ENCODE measurements at places on chromosomes 11 and 22. TPM values are rescaled to one million over a fixed set of nuclear protein-coding genes. Genes with fewer than 3 reads are reported as not detected.

- H3K27me3 ChIP-seq, result no peaks in the 10 kb centered on the region
- H3K36me3 ChIP-seq, result no peaks in the 10 kb centered on the region
- no peaks in the 10 kb centered on the region for H3K4me1 ChIP-seq
- H3K27ac ChIP-seq, result no peak overlapping the region
Measured at GRCh38 chr11:2157294-2158040, 3.5 kb downstream of the INS start.

DNA sequence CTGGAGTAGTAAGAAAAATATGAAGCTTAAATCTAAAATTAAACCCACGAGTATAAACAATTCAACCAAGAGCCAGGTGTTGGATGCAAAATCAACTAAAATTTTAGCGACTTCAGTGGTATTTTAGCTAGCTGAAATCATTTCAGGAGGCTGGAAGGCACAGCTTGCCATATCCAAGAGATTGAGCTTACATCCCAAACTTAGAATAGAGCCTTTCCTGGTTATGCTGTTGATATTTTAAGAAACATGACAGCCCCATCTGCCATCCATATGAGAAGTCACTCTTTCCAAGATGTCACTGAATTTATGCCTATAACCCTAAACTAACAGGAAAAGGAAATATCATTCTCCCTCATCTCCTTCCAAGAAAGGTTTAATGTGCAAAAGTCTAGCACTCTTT lies 334.0 kb downstream of the KCNA4 start:
- H3K36me3 ChIP-seq, result no peaks in the 10 kb centered on the region
- H3K4me1 ChIP-seq, result no peaks in the 10 kb centered on the region
- DNase-seq, result no peak
- H3K4me3 ChIP-seq, result no peak overlapping the region
- no peak overlapping the region for H3K27ac ChIP-seq

DNA sequence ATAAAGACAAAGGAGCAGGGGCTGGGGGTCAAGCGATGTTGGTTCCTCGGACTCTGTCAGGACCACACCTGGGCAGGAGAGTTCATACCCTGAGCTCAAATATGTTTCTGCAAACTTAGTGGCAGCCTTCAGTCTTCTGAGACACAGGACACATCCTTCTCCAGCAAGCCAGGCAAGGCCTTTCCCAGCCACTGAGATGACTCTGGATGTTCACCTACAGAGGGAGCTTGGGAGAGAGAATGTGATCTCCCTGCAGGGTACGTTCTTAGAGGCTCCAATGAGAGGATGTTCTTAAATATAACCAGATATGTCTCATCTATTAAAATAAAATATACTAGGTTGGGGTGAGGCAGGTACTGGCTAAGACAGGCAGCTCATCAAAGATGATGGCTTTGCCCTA lies 461.5 kb downstream of the OPCML start:
- H3K4me1 ChIP-seq, result no peaks in the 10 kb centered on the region
- DNase-seq, result no peak
- no peaks in the 10 kb centered on the region for H3K27me3 ChIP-seq
- no peak overlapping the region for H3K27ac ChIP-seq

GRCh38 chr11:134181707-134182106 lies 42.1 kb downstream of the NCAPD3 start:
- no peak for DNase-seq
- no peak overlapping the region for H3K4me3 ChIP-seq
- no peaks in the 10 kb centered on the region for H3K27me3 ChIP-seq
- H3K4me1 ChIP-seq, result no peaks in the 10 kb centered on the region
- no peak overlapping the region for H3K27ac ChIP-seq

GRCh38 chr11:81394311-81394710 lies 1339.4 kb downstream of the FAM181B start:
- H3K4me1 ChIP-seq, result no peaks in the 10 kb centered on the region
- H3K27ac ChIP-seq, result no peak overlapping the region
- no peak overlapping the region for H3K4me3 ChIP-seq
- H3K27me3 ChIP-seq, result no peaks in the 10 kb centered on the region
- no peaks in the 10 kb centered on the region for H3K36me3 ChIP-seq
- no peak for DNase-seq

- no peaks in the 10 kb centered on the region for H3K36me3 ChIP-seq
- no peaks in the 10 kb centered on the region for H3K4me1 ChIP-seq
- DNase-seq, result no peak
- no peak overlapping the region for H3K27ac ChIP-seq
- no peaks in the 10 kb centered on the region for H3K27me3 ChIP-seq
- no peak overlapping the region for H3K4me3 ChIP-seq
Measured at GRCh38 chr11:47051217-47051616, 114.7 kb downstream of the CSTPP1 start.

The YIF1A gene
- 57.7 TPM for total RNA-seq

The METTL15 gene
- 16.4 TPM for total RNA-seq

The TPBGL gene
- 0.33 TPM for total RNA-seq

DNA sequence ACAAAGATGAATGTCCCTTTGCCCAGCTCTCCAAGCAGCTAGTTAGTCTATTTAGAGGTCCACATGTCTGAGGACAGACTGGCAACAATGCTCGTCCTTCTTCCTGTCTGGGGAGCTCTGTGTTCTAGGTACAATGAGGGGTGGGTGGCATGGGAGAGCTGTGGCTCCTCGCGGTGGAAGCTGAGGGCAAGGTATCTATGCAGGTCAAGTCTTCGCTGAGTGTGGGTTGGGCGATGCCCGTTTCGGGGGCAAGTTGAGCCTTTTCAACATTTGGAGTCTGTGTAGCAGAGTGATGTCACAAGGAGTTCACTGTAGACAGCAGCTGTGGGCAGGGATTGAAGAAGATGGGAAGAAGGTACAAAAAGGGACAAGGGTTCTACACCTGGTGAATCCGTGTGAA lies 163.2 kb downstream of the FEZ1 start:
- H3K4me3 ChIP-seq, result no peak overlapping the region
- no peaks in the 10 kb centered on the region for H3K4me1 ChIP-seq
- H3K36me3 ChIP-seq, result no peaks in the 10 kb centered on the region
- no peak overlapping the region for H3K27ac ChIP-seq

DNA sequence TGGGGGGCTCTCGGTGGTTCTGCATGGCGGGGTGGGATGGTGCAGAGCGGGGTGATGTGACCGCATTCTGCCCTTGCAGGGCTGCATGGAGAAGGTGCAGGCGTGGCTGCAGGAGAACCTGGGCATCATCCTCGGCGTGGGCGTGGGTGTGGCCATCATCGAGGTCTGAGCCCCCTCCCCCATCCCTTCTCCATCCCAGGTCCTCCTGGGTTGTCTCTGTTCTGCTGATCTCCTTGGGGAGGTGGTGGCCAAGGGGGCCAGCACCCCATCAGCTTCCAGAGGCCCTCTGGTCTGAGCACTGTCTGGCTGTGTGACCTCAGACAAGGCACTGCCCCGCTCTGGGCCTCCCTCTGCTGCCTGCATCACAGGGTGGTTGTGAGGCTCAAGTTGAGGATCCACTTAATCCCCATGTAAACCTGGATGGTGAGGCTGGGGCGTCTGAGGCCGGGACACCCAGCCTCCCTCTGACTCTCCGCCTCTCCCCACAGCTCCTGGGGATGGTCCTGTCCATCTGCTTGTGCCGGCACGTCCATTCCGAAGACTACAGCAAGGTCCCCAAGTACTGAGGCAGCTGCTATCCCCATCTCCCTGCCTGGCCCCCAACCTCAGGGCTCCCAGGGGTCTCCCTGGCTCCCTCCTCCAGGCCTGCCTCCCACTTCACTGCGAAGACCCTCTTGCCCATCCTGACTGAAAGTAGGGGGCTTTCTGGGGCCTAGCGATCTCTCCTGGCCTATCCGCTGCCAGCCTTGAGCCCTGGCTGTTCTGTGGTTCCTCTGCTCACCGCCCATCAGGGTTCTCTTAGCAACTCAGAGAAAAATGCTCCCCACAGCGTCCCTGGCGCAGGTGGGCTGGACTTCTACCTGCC lies 53.3 kb downstream of the CD82 start:
- H3K4me1 ChIP-seq, result no peaks in the 10 kb centered on the region
- DNase-seq, result peak; percentile 25
- no peak overlapping the region for H3K27ac ChIP-seq
- H3K36me3 ChIP-seq, result peaks cover 5% of the 10 kb centered on the region
- no peaks in the 10 kb centered on the region for H3K27me3 ChIP-seq
- H3K4me3 ChIP-seq, result no peak overlapping the region

DNA sequence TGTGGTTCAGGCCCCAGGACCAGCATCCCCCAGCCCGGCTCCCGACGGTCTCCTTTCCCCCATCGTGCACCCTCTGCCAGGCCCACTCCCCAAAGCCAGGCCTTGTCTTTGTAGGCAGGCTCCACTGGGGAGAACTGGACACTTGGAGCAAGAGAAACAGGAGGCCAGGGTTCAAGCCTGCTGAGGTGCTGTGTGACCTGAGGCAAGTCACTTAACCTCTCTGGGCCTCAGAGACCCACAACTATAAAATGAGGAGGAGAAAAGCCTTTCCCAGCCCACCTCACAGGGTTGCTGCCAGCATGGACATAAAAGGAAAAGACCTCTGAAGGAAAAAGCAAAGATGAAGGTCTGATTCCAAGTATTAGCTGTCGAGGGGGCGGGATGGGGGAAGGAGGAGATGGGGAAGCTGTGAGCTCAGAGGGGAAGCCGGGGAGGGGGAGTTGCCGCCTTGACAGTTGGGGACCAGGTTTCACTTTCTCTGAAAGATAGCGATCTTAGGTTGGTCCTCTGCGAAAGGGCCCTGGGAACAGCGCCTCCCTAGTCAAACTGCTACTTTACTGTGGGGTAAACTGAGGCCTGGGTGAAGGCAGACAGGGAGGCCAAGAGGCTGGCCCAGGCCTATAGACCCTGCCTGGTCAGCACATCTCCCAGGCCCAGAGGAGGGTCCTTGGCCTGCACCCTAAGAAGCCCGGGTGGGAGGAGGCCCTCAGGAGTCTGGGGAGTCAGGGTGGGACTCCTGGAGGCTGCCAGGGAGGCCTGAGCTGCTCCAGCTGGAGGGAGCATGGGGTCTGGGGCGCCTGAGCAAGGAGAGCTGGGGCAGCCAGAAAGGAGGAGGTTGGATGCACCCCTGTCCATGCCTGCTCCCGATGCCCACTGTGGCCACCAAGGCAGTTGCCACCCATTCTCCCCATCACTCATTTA lies 991 bp upstream of the OSM start:
- H3K4me1 ChIP-seq, result no peaks in the 10 kb centered on the region
- H3K4me3 ChIP-seq, result no peak overlapping the region
- no peaks in the 10 kb centered on the region for H3K27me3 ChIP-seq
- H3K36me3 ChIP-seq, result no peaks in the 10 kb centered on the region

The MAPK8IP2 gene
- 1.9 TPM for total RNA-seq

DNA sequence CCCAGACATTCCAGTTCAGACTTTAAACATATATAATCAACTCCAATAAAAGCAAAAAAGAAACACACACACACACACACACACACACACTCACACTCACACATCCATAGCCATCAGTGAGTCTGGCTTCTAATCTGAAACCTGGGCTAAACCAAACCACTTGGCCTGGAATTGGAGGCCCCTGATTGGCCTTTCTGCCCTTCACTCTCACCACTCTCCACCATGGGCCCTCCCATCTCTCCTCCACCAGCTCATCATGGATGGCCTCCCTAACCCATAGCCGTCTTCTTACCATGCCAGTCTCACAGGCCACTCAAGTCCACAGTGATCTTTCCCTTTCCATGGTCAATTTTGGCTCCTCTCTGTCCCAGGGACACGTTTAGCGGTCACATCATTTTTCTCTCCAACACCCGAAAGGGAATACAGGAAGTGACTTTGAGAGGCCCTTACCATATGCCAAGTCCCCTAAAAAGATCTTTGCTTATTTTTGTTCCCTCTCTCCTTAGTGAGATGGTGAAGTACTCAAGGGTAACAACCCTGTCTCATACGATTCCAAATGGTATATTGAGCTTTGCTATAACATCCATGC lies 66.6 kb downstream of the ENDOD1 start:
- no peaks in the 10 kb centered on the region for H3K27me3 ChIP-seq
- H3K4me3 ChIP-seq, result no peak overlapping the region
- no peaks in the 10 kb centered on the region for H3K4me1 ChIP-seq
- DNase-seq, result no peak
- peak overlapping the region; percentile 76 for H3K27ac ChIP-seq
- H3K36me3 ChIP-seq, result no peaks in the 10 kb centered on the region

The DKK3 gene
- total RNA-seq, result 87.1 TPM

DNA sequence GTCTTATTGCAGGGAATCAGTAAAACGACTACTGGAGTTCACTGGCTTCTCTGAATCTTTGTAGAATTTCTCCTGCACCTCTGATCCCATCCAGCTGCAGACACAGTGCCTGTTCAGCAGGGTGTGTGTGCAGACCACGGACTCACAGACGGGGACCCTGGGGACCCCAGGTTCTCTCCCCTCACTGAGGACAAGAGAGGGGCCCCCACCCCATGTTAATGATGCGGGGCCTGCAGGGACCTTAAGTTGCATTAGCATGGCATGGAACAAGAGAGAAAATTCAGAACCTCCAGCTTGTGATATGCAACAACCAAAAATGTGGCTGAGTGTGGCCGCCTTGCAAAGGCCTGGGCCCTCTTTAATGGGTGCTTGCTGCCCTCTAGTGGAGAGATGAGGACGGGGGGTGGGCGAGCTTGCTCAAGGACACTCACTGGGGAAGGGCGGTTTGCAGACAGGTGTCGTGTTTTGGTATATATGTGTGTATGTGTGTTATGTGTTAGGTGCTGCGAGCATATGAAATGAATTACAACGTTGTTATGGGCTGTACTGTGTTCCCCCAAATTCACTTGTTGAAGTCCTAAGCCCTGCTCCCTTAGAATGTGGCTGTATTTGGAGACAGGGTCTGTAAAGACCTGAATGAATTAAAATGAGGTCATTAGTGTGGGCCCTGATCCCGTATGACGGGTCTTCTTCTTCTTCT lies 84.4 kb upstream of the SEPTIN5 start:
- H3K4me1 ChIP-seq, result no peaks in the 10 kb centered on the region
- H3K36me3 ChIP-seq, result no peaks in the 10 kb centered on the region
- no peak overlapping the region for H3K4me3 ChIP-seq
- peaks cover 18% of the 10 kb centered on the region for H3K27me3 ChIP-seq

GRCh38 chr22:29093501-29094300 lies 20.9 kb downstream of the KREMEN1 start:
- H3K27me3 ChIP-seq, result no peaks in the 10 kb centered on the region
- H3K27ac ChIP-seq, result peak overlapping the region; percentile 72
- no peaks in the 10 kb centered on the region for H3K4me1 ChIP-seq
- H3K36me3 ChIP-seq, result no peaks in the 10 kb centered on the region
- no peak overlapping the region for H3K4me3 ChIP-seq
- DNase-seq, result no peak

The SCGB1C1 gene
- not detected for total RNA-seq

The EHF gene
- 392 TPM for total RNA-seq

DNA sequence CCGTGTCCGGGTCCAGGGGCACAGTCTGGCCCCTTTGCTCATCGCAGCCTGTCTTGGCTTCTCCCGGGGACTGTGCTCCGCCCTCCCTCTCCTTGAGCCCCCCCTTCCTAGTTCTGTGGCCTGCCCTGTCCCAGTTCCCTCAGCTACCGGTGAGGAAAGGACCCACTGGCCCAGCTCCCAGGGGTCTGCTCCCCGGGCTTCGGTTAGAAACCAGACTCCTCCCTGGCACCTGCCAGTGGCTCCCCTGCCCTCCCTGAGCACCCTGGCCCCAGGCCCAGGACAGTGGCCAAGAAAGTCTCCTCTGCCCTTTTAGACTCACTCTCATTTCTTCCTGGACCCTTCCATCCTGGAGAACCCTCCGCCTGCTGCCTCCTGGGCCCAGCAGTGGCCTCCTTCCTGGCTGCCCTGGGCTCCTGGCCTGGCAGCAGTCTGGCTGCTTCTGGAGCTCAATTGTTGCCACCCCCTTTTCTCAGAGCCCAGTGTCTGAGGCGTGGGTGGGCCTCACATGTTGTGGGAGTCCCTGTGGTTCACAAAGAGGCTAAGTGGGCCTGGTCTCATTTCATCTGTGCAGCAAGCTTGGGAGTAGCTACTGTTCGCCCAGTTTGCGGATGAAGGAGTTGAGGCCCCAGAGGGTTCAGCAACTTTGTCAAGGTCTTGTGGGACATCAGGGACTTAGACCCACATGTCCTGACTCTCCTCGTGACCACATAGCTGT lies 12.6 kb downstream of the PRDM11 start:
- H3K36me3 ChIP-seq, result no peaks in the 10 kb centered on the region
- H3K4me3 ChIP-seq, result no peak overlapping the region
- DNase-seq, result peak; percentile 41
- peak overlapping the region; percentile 55 for H3K27ac ChIP-seq
- H3K4me1 ChIP-seq, result peaks cover 15% of the 10 kb centered on the region
